ENCODE measurements at places on chromosomes 16 and 17.

- no peak for DNase-seq
Observed at GRCh38 chr17:79022507-79022991, 1.4 kb upstream of the C1QTNF1 start.

DNA sequence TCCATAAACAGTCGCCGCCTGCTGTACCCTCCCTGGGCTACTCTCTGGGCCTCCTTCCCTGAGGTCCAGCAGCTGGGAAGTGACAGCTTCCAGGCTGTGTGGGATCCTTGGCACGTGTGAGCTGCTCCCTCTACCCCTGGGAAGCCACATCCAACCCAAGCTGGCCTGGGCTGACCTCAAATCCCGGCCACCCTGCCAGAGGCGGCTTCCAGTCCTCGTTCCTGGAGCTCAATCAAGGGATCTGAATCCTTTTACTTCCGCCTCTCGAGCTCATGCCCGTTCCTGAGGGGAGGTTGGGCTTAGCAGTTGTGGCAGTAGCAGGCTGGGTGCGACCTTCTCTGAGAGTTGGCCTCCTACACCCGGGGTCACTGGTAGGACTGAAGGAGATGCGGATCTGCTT lies 82.5 kb downstream of the NETO2 start:
- no peak for DNase-seq

DNA sequence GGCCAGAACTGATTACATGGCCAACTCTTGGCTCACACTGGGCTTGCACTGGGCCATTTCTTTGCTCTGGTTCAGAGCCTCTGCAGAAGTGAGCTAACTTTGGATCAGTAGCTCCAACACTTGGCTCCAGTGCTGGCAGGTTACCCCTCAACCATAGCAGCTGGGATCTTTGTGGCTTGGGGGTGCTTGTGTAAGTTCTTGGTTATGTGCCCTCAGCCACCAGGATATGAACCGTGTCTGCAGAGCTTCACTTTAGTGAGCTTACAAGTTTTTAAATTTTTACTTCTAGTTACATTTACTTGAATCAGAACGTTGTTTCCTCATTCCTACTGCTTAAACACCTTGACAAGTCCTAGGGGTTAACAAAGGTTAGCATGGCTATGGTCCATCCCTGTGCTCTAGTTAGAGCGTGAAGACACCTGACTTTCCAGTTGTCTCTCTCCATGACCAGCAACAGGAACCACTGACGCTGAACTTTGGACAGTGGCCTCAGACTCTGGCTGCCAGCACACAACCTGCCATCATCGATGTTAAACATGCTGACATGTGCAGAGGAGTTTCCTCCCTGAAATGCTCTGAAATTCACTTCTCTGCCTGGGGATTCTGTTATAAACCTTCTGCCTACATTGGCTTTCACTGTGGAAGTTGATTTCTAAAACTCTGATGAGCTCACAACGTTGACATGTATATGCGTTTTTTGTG lies 4.1 kb downstream of the PDF start:
- DNase-seq = no peak

GRCh38 chr17:81044764-81045589 lies 10.0 kb downstream of the BAIAP2 start:
- peak; percentile 72 for DNase-seq

Data from AG10803 (cell line).